ENCODE measurements at places on chromosomes 7 and 10.

- H3K4me1 ChIP-seq = no peaks in the 10 kb centered on the region
- H3K27ac ChIP-seq = no peak overlapping the region
- no peaks in the 10 kb centered on the region for H3K36me3 ChIP-seq
- no peak for DNase-seq
- H3K27me3 ChIP-seq = no peaks in the 10 kb centered on the region
- no peak overlapping the region for H3K4me3 ChIP-seq
Observed at GRCh38 chr10:71527135-71527534, 130.4 kb downstream of the CDH23 start.

GRCh38 chr7:101960323-101960722, 142.9 kb downstream of the CUX1 start:
- no peak overlapping the region for H3K4me3 ChIP-seq
- no peaks in the 10 kb centered on the region for H3K27me3 ChIP-seq
- no peak overlapping the region for H3K27ac ChIP-seq
- no peak for DNase-seq
- H3K36me3 ChIP-seq = no peaks in the 10 kb centered on the region

DNA sequence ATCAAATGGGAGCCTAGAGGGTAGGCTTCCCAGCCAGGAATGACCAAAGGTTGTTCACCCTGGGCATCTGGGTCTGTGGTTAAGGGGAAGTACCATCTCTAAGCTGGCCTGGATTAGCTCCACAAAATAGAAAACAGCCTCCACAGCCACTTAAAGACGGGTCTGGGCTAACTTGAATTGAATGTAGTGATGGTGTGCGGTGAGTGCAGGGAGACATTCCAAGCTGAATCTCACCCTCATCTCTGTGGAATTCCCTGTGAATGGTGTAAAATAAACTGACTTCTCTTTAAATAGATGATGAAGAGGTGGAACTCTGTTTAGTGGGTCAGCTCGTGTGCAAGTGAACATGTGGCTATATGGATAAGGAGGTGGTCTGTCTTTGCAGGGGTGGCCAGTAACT, 251.0 kb downstream of the DYNC1I1 start:
- no peaks in the 10 kb centered on the region for H3K4me1 ChIP-seq
- H3K4me3 ChIP-seq = no peak overlapping the region
- no peaks in the 10 kb centered on the region for H3K27me3 ChIP-seq

DNA sequence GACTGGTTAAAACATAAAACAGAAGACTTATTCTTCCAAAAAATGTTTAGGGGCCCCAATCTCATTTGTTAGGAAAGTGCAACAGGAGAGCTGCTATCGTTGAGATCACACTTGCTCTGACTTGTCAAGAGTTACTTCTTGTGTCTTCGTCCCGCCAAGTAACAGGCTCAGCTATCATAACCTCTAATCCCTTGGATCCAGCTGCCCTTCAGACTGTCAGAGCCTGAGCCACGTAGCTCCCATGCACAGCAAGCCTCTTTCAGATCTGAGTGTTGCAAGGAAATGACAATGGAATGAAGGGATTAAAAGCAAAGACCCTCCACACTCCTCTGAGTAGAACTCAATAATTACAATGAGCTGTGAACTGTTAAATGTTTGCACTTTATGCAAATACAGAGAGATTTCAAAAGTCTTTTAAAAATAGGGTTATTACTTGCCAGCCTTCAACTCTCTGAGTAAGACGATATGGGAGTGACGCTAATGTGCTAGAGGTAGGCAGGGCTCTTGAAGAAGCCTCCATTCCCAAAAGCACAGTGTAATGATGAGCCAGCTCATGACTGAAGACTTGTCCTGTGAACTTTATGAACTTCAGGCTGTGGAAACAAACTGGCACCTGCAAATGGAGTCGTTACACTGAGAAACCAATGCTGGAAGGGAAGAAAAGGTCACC, 28.4 kb upstream of the CDK13 start:
- DNase-seq = no peak
- no peak overlapping the region for H3K27ac ChIP-seq
- no peaks in the 10 kb centered on the region for H3K27me3 ChIP-seq
- H3K4me1 ChIP-seq = no peaks in the 10 kb centered on the region
